ENCODE measurements at places on chromosomes 16 and 17.

DNA sequence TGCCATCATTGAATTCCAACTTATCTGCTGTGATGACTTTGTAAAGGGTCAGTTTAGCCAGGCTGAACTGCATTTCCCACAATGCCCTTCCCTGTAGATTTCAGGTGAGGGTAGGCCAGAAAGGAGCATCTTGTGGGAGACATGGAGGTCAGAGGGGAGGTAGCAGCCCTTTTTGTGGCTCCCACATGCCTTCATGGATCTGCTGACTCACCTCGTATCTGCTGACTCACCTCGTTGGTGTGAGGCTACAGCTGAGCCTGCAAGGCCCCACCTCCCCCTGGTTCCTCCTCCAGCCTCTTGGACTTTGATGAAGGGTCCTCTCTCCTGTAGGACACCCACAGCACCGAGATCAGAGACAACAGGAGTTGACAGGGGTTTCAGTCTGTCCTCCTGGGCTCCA, 102.5 kb downstream of the SALL1 start:
- DNase-seq: no peak

DNA sequence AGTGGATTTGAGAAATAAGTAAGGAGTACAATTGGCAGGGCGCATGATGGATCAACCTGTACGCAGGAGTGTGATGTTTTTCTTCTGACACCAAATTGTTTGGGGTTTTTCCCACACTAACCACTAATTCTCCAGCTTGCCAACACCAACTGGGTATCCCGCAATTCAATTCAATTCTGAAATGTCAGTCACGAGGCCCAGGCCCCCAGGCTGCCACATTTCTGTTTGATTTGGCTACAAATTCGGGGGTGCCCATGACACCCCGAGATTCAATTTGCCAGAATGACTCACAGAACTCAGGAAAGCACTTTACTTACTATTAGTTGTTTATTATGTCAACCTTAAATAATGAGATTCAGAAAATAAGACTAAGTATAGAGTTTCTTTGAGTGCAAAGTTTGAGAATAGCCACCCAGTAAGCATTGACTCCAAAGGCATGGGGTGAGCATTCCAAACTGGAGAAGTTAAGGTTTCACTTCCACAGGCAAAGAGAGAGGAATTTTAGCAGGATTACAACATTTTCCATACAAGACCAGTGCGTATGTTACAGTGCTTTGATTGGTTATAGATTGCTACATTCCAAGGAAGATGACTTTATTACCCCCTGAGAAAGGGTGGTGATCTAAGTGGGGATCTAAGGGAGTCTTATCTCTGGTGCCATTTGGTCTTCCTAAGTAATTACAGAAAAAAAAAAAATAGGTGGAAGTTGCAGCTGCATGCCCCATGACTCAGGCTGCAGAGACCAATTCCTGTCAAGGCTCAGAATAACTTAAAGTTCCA, 11.5 kb downstream of the SLC46A1 start:
- DNase-seq: no peak

- no peak for DNase-seq
Measured at GRCh38 chr17:67754001-67754400, 36.3 kb downstream of the NOL11 start.

GRCh38 chr17:38916771-38917170, 8.6 kb upstream of the LASP1NB start:
- DNase-seq: no peak

GRCh38 chr16:83653785-83654184, 154.0 kb upstream of the HSBP1 start:
- DNase-seq: peak; percentile 62

GRCh38 chr16:58421529-58421928, 29.3 kb downstream of the GINS3 start:
- DNase-seq: no peak

- DNase-seq: no peak
Measured at GRCh38 chr16:77541165-77541564, 106.3 kb upstream of the ADAMTS18 start.

GRCh38 chr17:82489851-82490511, 29.6 kb upstream of the FOXK2 start:
- DNase-seq: no peak

- DNase-seq: no peak
Measured at GRCh38 chr17:49914096-49914490, 54.9 kb upstream of the DLX4 start.

DNA sequence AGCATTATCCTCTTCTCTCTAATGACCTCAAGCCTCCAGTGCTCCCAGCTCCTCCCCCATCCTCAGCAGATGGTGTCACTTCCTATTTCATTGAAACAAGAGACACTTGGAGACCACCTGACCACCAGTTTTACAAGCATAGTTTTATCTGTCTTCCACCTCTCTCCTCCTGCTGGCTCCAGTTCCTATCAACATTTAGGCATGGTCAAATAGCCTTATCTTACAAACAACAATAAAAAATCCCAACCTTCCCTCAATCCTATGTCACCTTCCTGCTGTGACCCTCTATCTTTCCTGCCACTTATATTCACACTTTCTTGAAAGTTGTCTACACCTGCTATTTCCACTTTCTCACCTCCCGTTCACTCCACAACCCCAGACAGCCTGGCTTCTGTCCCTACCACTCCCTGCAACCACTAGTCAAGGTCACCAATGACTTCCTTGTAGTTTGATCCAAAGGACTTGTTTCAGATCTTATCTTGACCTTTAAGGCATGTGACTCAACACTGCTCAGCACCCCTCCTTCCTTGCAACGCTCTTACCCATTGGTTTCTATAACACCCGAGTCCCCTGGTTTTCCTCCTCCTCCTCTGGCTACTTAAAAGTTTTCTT, 4.3 kb upstream of the NTN1 start:
- no peak for DNase-seq

GRCh38 chr17:19456016-19456927, 45.2 kb downstream of the RNF112 start:
- DNase-seq: no peak

GRCh38 chr17:46194393-46195216, 1.4 kb upstream of the KANSL1 start:
- DNase-seq: no peak

- no peak for DNase-seq
Measured at GRCh38 chr17:20300436-20300934, 166.9 kb downstream of the LGALS9B start.

DNA sequence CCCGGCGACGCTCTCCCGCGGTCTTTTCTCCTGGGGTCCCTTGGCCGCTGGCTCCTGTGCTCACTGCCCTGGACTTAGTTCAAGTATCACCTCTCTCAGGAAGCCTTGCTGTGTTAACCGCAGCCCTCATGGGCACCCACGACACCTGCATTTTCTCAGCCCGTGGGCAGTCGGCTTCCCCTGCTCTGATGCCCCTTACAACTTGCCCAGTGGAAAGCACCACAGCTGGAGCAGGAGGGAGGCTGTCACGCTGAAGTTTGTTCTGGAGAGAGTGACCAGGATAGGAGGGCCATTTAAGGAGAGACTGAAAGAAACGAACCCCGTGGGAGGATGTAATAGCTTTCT, 395 bp downstream of the STXBP4 start:
- peak; percentile 11 for DNase-seq

DNA sequence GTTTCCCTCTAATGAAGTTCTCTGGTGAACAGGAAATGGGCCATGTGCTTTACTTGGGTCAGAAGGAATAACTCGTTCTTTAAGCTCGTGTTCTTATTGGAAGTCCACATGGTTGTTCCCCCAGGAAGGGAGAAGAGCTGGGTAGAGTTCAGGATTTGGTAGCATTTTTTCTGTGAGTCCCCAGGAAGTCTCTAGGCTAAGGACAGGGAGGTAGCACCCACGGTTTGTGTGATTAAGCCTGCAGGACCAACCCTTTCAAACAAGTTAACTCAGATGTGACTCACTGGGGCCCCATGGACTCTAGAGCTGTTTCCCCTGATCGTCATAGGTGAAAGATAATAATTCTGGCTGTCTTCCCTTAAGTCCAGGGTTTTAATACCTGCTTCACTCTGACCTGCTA, 16.4 kb downstream of the SAP30BP start:
- no peak for DNase-seq

DNA sequence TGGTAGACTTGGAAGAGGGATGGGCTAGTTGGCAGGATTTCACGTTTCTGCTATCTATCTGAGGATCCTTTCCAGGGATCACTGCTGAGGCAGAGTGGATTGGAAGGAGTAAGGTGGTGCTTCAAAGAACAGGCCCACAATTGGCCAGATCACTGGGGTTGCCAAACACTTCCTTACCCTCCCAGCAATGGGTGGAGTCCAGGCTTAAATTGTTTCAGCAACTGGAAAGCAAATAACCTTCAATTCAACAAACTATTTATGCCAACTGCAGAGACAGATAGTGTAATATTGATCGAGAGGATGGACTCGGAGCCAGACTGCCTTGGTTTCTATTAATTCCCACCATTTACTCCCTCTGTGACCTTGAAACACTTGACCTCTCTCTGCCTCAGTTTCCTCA, 2.1 kb downstream of the ARRB2 start:
- no peak for DNase-seq

GRCh38 chr16:88798772-88799455, 4.7 kb upstream of the CDT1 start:
- DNase-seq: no peak

DNA sequence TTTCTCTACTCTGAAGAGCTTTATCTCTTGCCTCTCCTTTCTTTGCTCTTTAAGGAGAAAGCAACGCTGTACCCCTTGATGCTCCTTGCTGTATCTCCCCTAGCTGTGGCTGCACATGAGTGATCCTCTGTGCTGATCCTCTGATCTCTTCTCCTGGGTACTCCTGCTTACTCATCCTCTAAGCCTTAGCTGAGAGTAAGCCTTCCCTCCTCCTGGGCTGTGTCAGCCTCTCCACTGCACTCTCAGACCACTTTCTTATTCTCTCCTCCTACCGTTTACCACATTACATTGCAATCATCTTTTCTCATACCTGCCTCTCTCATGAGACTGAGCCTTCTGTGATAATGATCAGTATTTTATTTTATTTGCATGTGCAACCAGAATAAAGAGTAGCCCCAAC, 25.1 kb downstream of the SOX9 start:
- no peak for DNase-seq

DNA sequence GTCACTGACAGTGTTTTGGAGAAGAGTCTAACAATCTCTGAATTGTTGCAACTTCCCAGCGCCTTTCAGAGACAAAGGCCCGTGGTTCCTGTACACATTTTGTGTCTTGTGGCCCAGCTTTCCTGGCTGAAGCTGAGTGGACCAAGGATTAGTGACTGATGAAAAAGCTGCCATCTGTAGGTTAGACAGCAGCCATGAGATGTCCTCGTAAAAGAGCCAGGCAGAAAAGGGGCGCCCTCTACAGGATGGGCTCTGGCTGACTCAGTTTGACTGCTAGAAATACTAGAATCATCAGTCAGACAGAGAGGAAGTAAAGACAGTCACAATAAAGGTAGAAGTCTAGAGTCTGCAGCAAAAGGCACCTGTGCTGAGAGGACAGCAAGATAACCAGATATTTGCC, 26.5 kb upstream of the NF1 start:
- DNase-seq: peak; percentile 19

DNA sequence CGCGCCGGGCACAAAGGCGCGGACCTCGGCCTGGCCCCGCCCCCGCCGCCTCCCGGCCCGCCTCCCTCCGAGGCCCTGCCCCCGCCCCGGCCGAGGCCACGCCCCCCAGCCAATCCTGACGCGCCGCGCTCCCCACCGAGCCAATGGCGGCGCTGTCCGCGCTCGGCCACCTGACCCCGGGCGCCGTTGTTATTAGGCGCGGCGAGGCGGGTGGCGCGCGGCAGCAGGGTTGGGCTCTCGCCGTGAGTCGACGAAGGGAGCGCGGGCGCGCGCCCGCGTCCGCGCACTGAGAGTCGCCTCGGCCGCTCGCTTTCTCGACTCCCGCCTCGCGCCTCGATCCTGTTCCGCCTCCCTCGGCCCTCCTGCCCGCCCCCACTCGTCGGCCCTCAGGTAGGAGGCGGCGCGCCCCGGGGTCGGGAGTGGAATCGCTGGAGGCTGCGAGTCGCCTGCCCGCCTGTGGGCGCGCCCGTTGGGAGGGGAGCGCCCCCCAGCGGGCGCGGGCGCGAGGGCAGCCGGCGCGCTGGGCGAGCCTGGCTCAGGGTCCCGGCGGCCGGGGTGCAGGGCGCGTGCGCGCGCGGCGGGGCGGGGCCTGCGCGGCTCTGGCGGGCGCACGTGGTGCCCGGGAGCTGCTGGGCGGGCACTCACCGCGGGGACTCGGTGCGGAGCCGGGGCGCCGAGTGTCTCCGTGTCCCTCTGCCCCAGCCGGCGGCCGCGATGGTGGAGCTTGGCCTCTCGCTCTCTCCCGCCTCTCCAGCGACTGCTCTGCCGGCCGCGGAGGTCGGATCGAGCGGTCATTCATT, 405 bp upstream of the CBLN1 start:
- DNase-seq: no peak

GRCh38 chr16:37511-37910, 15.9 kb downstream of the POLR3K start:
- no peak for DNase-seq

GRCh38 chr16:68972720-68973119, 129.4 kb downstream of the TANGO6 start:
- no peak for DNase-seq

DNA sequence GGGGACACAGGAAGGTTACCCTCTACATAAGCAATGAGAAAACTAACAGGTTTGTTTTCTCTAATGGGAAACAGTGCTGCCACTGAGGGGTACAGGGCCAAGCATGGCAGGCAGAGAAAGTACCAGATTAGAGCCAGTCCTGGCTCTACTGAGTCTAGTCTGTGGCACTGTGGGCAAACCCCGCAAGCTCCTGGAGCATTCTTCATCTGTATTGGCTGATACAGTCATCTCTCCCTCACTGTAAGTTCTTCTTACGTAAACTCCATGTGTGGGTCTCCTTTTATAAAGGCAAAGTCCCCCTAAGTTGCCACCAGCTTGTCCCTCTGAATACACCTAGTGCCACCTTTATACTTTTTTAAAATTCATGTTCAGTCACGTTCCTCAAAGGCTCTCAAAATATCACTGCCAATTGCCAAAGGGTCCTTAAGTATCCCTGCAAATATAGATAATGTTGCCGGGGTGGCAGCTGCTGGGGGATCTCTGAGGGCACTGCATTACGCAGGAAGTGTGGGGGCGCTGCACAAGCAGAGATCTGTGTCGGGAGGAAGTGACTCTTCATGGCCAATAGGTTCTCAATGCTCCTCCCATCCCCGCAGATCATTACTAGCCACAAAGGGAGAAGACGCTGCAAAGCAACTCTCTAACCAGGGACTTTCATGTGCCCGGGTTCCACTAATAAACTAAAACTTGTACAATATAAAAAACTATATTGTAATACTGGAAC, 18.8 kb downstream of the XPO6 start:
- DNase-seq: no peak
